Breast epithelium (tissue), 4 donors: ENCODE measurements at places on chromosomes 2 and 18. TPM values are rescaled to one million over a fixed set of nuclear protein-coding genes. Genes with fewer than 3 reads are reported as not detected.

Gene TMEM198
- total RNA-seq: 1.8 TPM

GRCh38 chr2:109218087-109218791 is 89.2 kb downstream of the SH3RF3 start:
- no peaks in the 10 kb centered on the region for H3K36me3 ChIP-seq
- no peaks in the 10 kb centered on the region for H3K27me3 ChIP-seq

- no peaks in the 10 kb centered on the region for H3K27me3 ChIP-seq
- H3K4me1 ChIP-seq: no peaks in the 10 kb centered on the region
- H3K27ac ChIP-seq: no peak overlapping the region
- DNase-seq: no peak
- H3K36me3 ChIP-seq: no peaks in the 10 kb centered on the region
- no peak overlapping the region for H3K4me3 ChIP-seq
Observed at GRCh38 chr18:22434973-22435608, 17.4 kb upstream of the CTAGE1 start.

Gene ZAP70
- 4.0 TPM for total RNA-seq

Gene SLC4A5
- total RNA-seq: 9.2 TPM

- H3K4me3 ChIP-seq: no peak overlapping the region
- DNase-seq: no peak
- no peaks in the 10 kb centered on the region for H3K27me3 ChIP-seq
- no peaks in the 10 kb centered on the region for H3K4me1 ChIP-seq
Observed at GRCh38 chr2:217357886-217358620, 498.2 kb upstream of the TNP1 start.

Gene SOWAHC
- total RNA-seq: 18.4 TPM

Gene GAL3ST2
- 2.6 TPM for total RNA-seq

Gene TEX261
- 48.8 TPM for total RNA-seq
